ENCODE measurements at places on chromosomes 1 and 21.

DNA sequence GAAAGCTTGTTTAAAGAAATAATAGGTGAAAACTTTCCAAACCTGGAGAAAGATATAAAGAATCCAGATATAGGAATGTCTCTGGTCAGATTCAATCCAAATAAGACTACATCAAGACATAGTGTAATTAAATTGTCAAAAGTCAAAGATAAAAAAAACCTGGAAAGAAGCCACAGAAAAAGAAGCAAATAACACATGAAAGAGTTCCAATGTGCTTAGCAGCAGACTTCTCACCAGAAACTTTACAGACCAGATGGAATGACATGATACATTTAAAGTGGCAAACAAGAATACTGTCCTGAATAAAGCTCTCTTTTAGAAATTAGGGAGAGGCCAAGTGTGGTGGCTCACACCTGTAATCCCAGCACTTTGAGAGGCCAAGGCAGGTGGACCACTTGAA is 1039.9 kb downstream of the KCNT2 start:
- DNase-seq = no peak

DNA sequence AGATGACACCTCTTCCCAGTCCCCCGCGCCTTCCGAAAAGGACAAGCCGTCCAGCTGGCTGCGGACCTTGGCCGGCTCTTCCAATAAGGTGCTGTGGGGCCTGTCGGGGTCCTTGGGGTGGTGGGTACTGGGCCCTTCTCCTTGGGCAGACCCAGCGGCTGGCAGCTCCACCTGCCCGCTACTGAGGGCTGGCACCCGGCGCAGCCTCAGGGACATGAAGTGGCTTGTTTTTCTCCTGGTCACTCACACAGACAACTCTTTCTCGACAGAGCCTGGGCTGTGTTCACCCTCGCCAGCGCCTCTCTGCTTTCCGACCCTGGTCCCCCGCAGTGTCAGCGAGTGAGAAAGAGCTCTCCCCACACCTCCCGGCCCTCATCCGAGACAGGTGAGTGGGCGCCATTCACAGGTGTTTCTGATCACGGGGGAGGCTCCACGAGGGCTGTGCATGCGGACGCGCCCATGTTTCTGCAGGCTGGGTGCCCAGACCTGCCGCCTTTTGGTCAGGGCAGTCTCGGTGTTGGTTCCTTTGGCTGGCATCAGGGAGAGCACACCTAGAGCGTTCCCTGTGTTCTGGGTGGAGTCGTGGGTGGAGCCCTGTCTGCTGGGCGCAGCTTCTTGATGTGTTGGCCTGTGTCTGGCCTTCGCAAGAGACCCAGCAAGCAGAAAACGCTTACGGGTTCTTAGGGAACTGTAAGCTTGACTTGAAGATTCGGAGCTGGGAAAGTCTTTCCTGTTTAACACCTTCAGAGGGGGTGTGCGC is 75.1 kb downstream of the SKI start:
- no peak for DNase-seq

DNA sequence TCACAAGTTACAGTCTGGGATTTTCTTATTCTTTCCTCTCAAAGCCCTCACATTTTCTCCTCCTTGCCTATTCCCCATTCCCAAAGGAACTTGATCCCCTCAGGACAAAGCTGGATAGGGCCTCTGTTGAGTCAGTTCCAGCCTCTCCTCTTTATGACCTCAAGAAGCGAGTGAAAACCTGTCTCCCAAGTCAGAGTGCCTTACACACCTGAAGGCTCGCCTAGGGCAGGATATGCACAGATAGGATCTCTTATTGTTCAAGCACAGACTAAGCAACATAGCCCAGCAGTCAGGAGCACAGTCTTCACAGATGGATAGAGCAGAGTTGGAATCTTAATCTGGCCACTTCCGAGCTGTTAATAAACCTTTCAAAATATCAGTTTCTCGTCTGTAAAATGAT is 60.8 kb upstream of the PRRC2C start:
- no peak for DNase-seq

DNA sequence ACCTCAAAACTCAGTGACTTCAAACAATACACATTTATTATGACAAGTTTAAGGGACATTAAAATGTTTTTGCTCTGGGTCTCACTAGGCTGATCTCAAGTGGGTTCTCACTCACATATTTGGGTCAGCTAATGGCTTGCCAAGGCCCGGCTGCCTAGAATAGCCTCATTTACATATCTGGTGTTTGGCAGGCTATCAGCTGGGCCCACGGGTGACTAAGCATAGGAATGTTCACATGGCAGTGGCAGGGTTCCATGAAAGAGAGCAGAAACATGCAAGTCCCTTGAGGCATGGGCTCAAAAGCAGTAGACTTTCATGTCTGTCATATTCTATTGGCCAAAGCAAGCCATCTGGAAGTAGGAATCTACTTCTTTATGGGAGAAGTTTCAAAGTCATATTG is 492.6 kb downstream of the KCNT2 start:
- DNase-seq = no peak

- no peak for DNase-seq
Measured at GRCh38 chr1:177048314-177049069, 116.0 kb downstream of the ASTN1 start.

GRCh38 chr1:27302612-27303011 is 19.4 kb upstream of the TMEM222 start:
- DNase-seq = no peak

- no peak for DNase-seq
Measured at GRCh38 chr1:11365744-11366387, 92.9 kb downstream of the UBIAD1 start.

DNA sequence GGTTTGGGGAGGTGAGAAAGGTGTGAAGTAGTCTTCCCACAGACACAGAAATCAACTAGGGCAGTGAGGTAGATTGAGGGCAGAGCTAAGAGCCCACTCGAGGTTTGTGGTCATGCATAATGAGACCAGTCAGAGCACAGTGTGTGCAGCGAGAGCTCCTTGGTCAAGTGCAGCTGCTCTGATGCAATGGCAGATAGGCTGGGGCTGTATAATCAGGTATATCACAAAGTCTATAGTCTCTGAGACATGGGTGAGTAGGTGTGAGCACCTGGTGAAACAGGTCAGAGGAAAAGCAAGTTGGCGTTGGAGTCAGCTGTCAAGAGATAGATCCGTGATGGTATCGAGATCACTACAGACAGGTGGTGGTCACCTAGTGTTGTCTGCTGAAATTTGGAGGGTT is 17.6 kb downstream of the DSCAM start:
- no peak for DNase-seq

DNA sequence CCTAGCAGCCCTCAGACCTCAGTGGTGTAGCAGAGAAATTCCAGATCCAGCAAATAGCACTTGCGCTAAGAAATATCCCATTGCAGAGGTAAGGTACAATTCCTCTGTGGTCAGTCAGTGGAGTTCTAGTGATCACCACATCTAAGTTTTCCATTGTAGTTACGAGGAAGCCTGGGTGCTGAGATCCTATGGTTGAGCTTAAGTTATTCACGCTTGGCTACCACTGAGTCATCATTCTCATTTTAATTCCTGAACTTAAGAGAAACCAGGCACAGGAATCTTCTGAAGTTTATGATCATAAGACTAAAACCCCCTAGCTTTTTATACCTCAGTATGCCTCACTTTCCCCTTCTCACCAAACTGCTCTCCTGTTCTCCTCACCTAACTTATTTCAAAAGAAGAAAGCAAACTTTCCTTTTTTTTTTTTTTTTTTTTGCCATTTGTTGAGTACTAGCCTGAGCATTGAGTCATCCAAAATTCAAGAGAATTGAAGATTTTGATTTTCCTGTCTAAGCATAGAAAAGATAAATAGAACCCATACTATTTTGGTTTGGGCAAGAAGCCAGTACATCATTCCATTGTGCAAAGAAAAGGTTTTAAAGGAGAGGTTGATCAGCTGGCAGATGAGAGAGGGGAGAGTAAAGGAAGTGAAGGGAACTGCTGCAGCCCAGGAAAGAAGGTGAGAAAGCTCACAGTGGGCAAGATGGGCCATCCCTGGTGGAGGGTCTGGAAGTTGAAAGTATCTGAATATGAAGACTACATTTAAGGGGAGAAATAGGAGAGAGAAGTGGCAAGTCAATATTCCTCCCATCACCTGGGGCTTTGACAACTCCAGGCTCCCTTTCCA is 39.9 kb downstream of the SERBP1 start:
- no peak for DNase-seq

GRCh38 chr1:56286956-56287355 is 292.4 kb downstream of the PLPP3 start:
- no peak for DNase-seq

DNA sequence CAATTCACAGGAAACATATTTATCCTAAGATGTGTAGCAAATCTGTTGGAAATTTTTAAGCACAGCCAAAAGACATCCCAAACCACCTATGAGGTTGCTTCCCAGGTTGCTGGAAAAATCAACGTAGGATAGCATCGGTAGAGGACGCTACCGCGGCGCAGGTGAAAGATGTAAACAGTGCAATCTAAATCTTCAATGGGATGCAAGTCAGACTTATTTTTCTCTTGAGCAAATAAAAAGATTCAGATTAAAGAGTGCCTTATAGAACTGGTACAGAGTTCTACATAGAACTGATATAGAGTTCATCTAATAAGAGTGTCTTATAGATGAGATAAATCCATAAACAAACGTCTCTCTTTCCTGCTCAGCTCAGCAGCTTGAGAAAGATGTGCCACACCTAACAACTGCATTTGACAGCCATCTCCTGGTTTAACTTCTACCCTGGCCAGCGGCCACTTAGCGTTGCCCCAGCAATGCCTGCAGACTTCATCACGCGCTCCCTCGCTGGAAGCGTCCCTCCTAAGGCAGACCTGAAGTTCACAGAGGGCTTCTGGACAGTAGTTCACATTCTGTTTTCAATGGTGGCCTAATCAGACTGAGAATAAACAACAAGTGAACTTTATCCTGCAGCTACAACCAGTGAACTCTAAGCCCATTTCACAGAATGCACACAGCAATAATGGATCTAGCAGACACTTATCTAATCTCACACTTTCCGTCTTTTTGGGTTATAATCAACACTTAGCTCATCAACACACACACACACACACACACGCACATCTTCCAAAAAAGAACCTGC is 164.5 kb downstream of the TOMM20 start:
- DNase-seq = no peak

GRCh38 chr1:28156821-28157220 is 19.7 kb downstream of the PTAFR start:
- DNase-seq = no peak

GRCh38 chr1:14999441-14999840 is 154.1 kb upstream of the TMEM51 start:
- DNase-seq = no peak

DNA sequence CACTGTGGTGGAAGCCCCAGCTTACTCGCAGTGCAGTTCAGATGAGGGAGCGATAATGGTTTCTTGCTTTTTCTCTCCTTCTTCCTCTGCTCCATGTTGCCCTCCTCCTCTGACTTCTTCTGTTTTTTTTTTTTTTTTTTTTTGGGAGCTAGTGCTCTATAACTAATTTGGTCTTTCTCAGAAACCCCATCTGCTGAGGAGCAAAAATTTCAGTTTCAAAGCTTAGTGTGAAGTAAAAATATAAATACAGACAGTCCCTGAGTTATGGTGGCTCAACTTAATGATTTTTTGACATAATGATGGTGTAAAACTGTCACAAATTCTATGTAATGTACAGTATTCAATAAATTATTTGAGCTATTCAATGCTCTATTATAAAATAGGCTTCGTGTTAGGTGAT is 120.7 kb downstream of the TBX19 start:
- no peak for DNase-seq

DNA sequence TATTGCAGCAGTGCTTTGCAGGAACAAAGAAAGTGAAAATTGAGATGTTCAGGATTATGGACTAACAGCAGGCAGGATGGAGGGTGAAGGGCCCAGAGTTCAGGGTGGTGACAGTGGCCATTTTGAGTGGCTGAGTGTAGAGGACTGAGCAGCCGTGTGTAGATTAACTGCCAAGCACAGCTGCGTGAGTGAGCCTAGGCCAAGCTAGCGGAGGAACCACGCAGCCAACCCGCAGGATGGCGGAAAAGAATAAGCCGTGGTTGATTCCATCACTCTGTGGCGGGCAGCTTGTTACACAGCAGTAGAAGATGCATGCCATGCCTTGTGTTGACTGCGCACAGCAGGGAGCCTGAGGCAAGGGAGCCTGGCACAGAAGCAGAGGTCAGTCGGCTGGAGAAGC is 102.5 kb upstream of the KIF26B start:
- DNase-seq = no peak

DNA sequence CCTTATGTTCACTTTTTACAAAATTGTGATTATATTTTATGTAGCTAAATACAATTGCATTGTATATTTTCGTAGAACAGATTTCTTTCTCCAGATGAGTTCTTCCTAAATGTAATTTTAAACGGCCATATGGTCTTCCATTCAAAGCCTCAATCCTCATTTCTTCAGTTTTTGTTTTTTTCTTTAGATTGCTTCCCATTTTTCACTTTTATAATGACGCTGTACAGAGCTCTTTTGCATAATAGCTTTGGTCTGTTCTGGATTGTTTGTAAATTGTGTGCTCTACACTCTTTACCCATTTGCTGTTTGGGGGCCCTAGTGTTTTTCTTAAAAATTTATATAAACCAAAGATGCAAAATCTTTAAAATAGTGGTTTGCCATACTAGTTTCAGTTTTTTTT is 27.8 kb downstream of the AVPR1B start:
- DNase-seq = no peak

DNA sequence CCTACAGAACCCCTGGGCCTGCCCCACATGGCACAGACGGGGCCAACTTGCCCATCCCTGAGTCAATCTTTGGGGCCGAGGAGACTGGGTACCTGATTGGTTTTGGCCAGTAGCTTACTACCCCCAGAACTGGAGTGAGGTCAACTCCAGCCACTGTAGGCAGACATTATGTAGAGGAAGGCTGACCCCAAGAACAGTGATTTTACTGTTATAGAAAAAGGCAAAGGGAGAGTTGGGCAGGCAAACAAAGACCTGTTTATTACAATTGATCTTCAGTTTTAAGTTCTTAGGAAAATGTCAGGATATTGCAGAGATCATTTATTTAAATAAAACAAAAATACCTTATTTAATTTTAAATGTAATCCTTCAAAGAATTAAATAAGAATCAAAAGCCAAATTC is 653.8 kb downstream of the NPHP4 start:
- DNase-seq = no peak

DNA sequence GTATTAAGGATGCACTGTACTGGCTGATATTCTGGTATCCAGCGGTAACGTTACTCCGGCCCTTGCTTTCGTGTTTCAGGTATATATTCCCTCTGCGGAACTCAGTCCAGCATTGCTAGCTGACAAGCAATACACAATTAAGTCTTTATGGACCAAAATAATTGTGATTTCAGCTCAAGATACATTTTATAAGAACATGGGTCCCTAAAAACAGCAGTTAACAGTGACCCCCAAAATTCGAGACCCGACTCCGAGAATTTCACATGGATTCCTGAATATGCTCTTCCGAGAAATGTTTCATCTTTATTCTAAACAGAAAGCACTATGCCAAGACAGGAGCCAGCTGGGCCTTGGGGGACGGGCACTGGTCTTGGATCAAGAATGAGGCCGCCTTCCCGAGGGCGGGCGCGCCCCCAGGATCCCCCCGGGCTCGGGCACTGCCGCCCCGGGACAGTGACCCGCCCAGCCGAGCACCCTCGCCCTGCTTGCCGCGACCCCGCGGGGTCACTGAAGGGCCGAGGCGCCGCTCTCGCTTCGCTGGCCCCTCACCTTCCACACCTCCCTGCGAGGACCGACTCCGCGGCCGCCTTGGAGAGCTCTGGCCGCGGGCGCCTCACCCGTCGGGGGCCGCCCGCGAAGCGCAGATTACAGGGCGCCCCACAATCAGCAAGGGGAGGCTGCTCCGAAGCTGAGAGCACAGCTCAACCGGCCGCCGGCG is 610 bp downstream of the SCYL3 start:
- peak; percentile 17 for DNase-seq

- DNase-seq = peak; percentile 32
Measured at GRCh38 chr1:1943834-1944570, 24.9 kb upstream of the TMEM52 start.
